ENCODE measurements at places on chromosomes 4 and X.

DNA sequence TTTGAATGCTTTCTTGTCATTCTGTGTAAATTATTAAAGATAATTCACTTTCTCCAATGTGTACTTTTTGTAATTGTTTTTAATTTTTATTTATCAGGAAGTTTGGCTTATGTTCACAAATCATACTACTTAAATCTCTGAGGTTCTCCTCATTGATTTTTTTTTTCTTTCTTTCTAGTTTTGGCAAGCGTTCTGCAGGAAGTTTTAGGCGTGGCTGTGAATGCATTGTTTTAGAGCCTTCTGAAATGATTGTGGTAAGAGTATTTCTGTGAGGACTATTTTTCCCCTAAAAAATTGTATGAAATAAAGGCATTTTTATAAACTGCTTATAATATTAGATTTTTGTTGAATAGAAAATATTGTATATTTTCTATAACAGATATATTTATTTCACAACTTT lies 135.8 kb downstream of the RAPGEF2 start:
- no peak for DNase-seq

GRCh38 chr4:138805736-138806135 lies 209.8 kb upstream of the NOCT start:
- no peak for DNase-seq

GRCh38 chr4:86178211-86178610 lies 181.6 kb downstream of the MAPK10 start:
- DNase-seq, result no peak

DNA sequence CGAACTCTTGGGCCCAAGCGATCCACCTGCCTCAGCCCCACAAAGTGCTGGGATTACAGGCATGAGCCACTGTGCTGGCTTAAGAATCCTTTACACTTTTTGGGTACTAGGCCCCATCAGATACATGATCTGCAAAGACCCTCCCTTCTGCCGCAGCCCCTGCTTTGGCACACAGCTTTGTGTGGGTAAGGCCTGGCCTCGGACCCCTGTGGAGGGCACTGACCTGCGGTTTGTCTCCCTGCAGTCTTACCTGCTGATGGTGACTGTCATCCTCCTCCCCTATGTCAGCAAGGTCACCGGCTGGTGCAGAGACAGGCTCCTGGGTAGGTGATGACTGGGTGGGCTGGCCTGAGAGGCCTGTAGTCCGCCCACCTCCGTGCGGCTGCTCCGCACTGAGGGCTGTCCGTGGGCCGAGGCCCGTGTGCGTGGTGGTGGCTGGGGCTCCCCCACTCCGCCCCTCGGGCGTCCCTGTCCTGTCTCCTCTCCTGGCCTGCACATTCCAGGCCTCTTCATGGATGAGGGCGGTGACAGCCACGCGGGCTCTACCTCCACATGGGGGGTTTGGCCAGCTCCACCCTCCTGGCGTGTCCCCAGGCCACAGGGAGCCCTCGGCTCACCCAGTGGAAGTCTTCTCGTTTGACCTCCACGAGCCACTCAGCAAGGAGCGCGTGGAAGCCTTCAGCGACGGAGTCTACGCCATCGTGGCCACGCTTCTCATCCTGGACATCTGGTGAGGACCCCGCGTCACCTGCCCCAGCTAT lies 18.0 kb downstream of the DGKQ start:
- no peak for DNase-seq

DNA sequence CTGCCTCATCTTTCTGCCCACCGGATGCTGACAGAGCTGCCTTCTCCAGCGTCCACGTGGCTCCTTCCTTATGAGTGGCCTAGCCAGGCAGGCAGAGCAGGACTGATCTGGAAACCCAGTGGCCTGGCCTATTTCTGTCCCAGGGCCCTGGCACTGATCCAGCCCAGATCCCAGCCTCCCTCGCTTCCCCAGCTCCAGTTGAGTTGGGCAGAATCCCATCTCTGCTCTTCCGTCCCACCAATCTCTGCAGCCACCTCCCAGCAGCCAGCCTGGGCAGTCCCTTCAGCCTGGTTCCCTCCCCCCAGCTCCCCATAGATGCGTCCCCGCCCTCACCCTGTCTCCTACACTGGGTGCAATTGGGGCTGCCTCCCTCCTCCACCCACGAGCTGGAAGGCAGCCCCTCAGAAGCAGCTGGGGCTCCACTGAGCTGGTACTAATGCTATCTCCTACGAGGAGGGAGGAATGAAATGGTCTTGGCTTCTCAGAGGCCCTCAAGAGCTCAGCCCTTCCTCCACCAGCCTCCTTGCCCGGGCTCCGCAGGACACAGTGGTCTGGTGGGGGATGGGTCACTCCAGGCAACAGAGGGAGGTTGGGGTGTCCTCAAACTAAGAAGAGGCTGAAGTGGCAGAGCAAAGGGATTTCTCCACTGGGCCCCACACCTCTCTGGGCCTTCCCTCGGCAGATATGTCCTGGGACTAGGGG lies 94.2 kb downstream of the PJA1 start:
- DNase-seq, result no peak

DNA sequence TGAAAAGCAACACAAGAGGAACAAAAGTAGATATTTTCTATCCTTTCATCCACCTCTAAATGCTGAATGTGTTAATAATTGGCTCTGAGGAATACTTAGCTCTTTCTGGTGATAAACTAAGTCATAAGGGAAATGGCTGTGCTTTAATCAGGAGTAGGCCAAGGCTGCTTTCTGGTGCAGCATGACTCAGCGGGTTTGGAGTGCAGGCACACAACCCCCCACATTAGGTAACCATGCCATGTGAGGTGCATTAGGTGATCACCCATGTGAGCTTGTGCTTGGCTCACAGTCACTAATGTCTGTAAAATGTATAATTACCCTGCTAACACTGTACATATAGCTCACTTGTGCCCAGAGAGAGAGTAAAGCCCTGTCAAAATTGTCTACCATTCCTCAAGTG lies 57.2 kb downstream of the USP38 start:
- no peak for DNase-seq

- no peak for DNase-seq
Measured at GRCh38 chr4:33737726-33738125, 2506.6 kb downstream of the ARAP2 start.

DNA sequence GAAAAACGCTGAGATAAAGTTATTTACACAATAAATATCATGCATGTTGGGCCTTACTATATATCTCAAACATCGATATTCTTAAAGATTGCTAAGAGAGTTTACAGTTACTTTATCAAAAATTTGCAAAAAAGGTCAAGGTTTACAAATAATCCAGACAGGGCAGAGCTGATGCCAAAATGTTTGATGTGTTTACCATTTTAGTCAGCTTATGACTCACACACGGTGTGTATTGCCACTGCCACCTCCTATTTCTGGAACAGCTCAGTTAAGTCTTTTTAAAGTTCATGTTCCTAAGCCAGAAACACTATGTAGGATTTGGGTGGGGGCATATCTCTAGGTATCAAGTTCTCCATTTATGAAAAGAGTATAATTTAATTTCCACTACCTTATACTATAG lies 580.6 kb downstream of the INPP4B start:
- DNase-seq, result no peak

- DNase-seq, result no peak
Measured at GRCh38 chrX:103063918-103064434, at the start of gene BEX1. Gene BEX1 (minus strand): TSS chrX:103064171. CDS start chrX:103063274, 897 bp downstream.

DNA sequence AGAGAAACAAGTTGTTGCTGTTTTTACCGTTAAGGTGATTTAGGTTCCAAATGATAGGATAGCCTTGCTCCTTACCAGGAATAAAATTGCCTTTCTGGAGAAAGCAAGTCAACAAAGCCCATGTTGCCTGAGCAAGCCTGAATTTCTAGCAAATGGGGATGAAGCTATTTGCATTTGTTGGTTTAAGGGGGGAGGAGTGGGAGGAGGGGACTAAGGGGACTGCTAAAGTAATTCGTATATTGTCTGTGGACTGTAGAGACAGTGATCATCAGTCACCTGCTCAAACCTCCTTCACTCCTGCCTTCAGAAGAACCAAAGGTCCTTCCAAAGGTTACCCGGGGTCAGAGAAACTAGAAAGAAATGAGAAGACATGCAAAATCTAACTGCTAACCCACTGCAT lies 65.8 kb downstream of the SCML2 start:
- no peak for DNase-seq

DNA sequence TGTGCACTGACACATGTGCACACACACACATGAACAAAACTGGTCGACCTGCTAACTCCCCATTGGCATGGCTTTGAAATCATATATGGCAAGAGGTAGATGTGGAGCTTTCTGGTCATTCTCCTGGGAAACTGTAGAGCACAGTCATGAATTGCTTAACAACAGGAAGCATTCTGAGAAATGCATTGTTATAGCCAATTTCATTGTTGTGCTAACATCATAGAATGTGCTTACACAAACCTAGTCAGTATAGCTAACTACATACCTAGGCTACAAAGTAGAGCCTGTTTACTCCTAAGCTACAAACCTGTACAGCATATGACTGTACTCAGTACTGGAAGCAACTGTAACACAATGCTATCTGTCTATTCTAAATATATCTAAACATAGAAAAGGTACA lies 134.2 kb upstream of the SH3RF1 start:
- DNase-seq, result peak; percentile 17

- no peak for DNase-seq
Measured at GRCh38 chrX:41313419-41313818, 20.5 kb upstream of the DDX3X start.

- no peak for DNase-seq
Measured at GRCh38 chr4:155545456-155545855, 121.2 kb upstream of the GUCY1A1 start.

GRCh38 chr4:173194157-173194556 lies 25.5 kb downstream of the GALNT7 start:
- DNase-seq, result no peak

DNA sequence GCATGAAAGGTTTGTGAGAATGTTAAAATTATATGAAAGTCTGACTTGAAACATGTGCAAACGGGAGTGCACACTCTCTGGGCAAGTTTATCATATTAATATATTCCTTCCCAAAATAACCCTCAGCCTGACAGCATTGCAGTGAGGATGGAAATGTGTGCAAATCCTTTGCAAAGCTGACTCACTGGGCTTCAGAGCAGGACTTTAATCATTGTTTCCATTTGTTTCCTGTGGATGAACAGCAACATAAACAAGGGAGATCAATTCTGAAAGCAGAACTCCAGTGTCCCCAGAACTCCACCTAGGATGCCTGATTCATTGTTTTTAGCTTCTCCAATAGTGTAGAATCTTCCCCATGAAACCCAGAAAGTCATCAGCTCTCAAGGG lies 32.9 kb downstream of the SLC2A9 start:
- no peak for DNase-seq

- DNase-seq, result no peak
Measured at GRCh38 chrX:21476909-21477308, 102.7 kb downstream of the CNKSR2 start.

All from AML-193 (cell line).